RPMI8226 (cell line): ENCODE measurements at places on chromosomes 4 and X.

DNA sequence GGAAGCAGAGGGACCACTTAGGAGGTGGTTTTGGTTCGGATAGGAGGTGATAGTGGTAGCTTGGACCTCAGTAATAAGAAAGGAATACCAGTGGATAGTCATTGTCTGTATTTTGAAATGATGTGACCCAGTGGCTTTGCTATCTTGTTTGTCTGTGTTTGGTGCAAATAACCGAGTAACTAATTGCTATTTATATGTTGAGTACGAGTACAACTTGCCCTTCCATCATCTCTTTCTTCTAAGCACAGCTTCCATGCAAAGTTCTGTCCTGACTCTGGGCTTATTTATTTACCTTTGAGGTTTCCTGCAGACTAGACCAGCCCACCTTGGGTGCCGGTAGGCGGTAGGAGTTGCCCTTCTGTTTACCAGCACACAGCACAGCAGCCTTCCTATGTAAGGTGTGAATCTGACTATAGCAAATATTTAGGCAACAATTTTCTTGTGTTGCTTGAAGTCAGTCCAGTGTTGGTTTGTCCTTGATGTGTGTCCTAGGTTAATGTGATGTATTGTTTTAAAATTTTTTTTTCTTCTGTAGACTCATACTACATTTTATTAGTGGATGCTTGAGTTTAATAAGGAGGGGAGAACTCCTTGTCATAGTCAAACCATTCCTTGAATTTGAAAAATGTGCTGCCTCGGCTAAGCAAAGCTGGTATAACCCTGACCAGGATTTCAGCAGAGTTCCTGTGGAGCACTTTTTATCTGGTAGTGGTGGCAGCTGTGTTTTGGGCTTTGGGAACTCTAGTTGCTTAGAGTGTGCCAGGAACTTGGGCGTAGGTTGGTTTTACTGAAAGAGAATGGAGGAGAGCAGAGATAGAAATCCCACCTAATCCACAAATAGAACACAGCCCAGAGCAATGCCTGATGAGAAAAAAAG lies 21.9 kb downstream of the PTTG2 start:
- no peak for DNase-seq

GRCh38 chr4:117239434-117239833 lies 154.1 kb upstream of the TRAM1L1 start:
- no peak for DNase-seq

DNA sequence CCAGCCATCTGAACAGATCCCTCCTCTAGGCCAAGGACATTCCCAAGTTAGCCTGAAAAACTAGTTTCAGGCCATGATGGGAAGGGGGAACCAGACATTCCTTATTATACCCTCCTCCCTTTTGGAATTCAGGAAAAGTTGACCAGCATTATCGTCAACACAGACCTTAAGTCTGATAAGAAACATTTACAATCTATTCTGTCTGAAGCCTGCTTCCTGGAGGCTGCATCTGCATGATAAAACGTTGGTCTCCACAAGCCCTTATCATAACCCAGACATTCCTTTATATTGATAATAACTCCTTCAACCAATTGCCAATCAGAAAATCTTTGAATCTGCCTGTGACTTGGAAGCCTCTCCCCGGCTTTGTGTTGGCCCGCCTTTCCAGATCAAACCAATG lies 44.3 kb downstream of the EFHC2 start:
- DNase-seq: no peak

- no peak for DNase-seq
These were observed 31.6 kb upstream of the NAP1L5 start for GRCh38 chr4:88729146-88729760.

GRCh38 chr4:160403081-160403480 lies 1300.2 kb downstream of the RAPGEF2 start:
- no peak for DNase-seq

- no peak for DNase-seq
These were observed 153.0 kb downstream of the REELD1 start for GRCh38 chr4:146367347-146367746.

GRCh38 chr4:10762561-10762960 lies 78.0 kb upstream of the CLNK start:
- no peak for DNase-seq

DNA sequence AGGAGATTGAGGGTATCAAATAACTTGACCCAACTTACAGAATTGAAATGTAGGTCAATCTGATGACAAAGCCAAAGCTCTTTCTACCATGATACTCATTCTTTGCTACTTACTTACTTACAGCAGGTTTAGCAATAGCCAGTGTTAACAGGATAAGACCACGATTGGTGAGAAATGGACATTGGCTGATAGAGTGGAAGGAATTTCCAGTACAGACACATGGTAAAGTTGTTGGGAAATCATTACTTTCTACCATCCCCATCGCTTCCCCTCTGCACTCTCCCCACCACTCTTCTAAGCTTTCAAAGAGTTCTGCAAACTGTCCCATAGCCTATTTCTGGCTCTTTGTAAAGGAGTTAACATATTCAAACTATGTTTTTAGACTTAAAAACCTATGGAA lies 119.7 kb downstream of the CHRNA9 start:
- no peak for DNase-seq

DNA sequence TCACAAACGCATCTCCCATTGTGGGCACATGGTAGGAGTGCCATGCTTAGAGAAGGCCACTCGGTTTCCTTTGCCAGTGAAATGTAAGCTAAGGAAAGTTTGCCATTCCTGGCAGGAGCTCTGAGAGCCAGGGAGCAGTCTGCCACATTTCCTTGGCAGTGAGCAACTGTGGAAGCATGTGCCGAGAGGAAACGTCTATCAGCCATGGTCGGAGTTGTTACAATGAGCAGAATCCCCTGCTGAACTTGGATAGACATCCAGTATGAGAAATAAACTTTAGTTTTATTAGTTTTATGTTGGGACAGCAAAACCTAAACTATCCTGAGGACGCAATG lies 51.1 kb downstream of the ENOPH1 start:
- no peak for DNase-seq

GRCh38 chrX:107738768-107739167 lies 36.8 kb downstream of the TSC22D3 start:
- DNase-seq: no peak

DNA sequence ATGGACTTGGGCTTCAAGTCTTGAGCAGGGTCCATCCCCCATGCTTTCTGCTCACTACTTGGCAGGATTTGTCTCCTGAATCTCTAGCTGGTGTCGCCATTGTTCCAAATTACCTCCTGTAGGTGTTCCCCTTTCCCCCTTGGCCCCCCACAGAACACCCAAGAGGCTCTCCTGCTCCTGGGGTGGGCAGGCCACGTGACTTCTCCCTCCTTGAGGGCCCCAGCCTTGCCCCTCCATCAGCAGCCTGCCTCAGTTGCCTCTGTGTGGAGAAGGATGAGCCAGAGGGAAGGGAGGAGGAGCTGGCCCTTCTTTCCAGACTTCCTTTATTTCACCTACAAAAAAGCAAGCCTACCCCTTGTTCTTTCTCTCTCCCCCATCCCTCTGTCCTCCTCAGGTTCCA lies 1.8 kb downstream of the GPR78 start:
- DNase-seq: no peak

DNA sequence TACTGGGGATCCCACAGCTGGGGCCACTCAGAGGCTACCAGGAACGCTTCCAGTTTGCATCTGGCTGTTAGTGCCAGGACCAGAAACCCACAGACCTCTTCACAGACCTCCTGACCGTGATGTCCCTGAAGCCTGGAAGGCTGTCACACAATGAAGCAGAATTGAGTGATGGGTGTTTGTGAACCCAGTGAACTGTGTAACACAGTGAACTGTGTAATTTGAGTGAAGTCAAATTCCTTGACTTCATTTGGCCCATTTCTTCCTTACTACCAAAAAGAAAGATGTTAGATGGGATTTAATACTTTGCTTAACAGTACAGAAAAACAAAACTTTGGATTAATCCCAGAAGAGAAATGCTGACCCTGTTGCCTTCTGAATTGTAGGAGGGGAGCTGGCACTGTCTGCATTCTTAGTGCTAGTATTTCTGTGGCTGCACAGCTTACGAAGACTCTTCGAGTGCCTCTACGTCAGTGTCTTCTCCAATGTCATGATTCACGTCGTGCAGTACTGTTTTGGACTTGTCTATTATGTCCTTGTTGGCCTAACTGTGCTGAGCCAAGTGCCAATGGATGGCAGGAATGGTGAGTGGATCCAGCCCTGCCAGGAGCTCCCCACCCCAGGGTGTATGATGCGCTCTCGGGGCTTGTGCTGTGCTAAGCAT lies 17.8 kb downstream of the SRD5A3 start:
- no peak for DNase-seq

- no peak for DNase-seq
These were observed 118.2 kb downstream of the VCX2 start for GRCh38 chrX:8052909-8053308.

GRCh38 chr4:1299301-1299860 lies 9.7 kb downstream of the MAEA start:
- no peak for DNase-seq
